Breast epithelium (tissue), 4 donors: ENCODE measurements at places on chromosomes 12 and 14.

DNA sequence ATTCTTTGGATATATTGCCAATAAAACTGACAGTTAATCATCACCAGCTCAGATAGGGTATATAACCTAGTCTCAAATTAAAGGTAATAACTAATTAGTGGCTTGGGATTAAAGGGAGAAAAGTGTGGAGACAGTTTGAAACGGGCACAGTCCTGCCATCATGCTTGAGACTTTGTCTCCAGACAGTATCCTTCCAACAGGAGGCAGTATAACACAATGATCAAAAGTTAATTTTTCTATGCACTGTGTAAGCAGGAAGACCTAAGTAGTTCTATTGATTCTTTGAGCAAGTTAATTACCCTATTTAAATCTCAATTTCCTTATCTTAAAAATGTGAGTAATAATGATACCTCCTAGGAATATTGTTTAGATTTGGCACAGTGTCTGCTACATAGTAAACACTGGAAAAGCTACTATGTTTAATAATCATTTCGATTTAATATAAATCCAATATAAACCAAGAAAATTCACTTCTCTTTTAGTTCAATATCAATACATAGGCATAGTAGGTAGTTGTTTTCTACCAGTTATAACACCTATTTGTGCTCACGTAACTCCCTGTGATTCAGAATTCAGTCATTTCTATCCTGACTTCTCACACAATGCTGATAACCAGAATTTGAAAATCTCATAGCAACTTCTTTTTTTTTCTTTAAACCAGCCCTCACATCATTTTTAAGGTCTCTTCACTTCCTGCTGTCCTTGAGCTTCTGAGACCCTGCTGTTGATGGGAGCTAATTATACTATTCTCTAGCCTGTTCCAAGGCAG is 53.7 kb downstream of the GALNT4 start:
- no peak for DNase-seq

- no peak for DNase-seq
These were observed 208.8 kb downstream of the EPS8 start for GRCh38 chr12:15580431-15580830.

DNA sequence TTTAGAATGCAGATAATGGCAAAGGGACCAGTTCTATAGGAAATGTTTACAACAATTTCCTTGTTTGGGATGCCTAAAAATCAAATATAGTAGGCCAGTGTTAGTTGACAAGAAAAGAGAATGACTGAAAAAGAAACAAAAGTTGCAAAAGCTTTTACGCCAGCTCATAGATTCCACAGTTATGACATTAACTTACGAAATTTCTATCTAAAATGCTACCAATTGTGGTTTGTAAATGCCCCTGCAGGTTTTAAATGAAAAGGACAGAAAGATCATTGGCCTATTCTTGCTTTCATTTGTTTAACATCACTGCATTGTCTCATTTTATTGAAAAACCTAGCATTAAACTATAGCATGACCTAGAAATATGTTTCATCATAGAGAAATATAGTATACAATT is 345.8 kb downstream of the CCDC91 start:
- no peak for DNase-seq

- no peak for DNase-seq
These were observed 21.5 kb downstream of the CMKLR1 start for GRCh38 chr12:108317308-108318234.

DNA sequence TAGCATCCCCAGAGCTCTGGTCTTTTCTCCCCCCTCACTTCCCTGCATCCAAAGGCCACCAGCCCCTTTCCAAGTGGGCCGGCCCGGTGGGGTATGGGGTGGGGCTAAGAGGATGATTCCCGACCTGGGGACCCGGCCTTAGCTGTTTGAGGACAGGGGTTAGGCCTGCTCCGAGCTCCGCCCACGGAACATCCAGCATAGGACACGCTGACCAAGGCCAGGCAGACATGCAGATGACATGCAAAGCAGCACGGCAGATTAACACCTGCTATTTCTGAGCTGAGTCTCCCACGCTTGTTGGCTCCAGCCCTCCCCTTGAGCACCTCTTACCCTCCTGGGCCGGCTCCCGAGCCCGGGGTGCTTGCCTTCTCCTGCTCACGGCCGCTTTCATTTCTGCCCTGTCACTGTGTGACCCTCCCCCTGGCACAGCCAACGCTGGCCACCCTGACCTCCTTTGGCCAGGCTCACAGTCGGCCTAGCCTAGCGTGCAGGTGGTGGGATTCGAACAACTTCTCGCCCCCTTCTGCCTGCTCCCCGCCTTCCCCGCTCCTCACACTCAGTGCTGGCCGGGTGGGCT is 40.2 kb downstream of the TEAD4 start:
- no peak for DNase-seq

DNA sequence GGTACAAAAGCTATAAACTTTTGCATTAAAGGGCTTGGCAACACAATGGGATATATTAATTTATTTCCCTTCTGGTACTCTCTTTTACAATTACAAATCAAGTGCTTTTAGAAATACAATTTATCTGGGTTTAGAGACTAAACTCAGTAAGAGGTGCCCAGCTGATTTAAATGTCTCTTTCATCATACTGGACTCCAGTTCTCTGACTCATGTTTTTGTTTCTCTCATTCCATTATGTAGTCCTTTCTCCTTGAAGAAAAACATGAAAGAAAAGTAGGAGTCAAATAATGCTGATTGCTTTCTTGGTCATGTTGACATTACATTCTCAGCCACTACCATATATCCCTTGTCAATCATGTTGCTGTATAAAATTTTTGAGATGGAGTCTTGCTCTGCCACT is 36.3 kb upstream of the CFL2 start:
- no peak for DNase-seq

GRCh38 chr14:77141214-77142004 is at the start of gene ZDHHC22:
ZDHHC22 (minus strand) TSS chr14:77141791; CDS start chr14:77139738, 2,053 bp downstream.
- DNase-seq: no peak

DNA sequence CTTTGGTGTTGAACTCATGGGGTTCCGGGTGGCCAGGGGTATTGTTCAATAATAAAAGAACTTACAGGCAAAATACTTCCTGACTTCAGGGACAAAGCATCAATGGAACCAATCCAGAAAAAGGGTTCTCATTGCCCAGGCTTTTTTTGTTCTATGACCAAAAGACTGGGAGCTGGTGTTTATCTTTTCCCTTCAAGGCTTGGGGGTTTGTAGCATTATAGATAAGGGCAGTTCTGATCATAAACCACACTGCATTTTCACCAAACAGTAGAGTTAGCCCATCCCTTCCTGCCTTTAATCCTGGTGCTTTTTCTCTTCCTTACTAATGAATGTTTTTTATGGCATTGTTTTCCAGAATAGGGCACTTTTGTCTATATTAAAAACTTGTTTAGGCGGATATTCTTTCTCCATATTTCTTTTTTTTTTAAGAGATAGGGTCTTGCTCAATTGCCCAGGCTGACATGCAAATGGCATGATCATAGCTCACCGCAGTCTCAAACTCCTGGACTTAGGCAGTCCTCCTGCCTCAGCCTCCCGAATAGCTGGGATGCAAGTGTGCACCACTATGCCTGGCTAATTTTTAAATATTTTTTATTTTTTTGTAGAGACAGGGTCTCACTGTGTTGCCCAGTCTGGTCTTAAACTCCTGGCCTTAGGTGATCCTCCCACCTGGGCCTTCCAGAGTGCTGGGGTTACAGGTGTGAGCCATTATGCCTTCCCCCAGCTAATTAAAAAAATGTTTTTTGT is 9.7 kb downstream of the FUT8 start:
- DNase-seq: no peak

GRCh38 chr12:57241402-57242310 is 9.3 kb downstream of the STAC3 start:
- DNase-seq: no peak

GRCh38 chr14:75822522-75823141 is 159.2 kb downstream of the TGFB3 start:
- DNase-seq: no peak

GRCh38 chr12:108690542-108691174 is 40.7 kb downstream of the CORO1C start:
- no peak for DNase-seq

GRCh38 chr14:54803396-54803795 is 99.2 kb downstream of the GCH1 start:
- no peak for DNase-seq

GRCh38 chr14:70237710-70238109 is 49.0 kb upstream of the SLC8A3 start:
- DNase-seq: no peak

DNA sequence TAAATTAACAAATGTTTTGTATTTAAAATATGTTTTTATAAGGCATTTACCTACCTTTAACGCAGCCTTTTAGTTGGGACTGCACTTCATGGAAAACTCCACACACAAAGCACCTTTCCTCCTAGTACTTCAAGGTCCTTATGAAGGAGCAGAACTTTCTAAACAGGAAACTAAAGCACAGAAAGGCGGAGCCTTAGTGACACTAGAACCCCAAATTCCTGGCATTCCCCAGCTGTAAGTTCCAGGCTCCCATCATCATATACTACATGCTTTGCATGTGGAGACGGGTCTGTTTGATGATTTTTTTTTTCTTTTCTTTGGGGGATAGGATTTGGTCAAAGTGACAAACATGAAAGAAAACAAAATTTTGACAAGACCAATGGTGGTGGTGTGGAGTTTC is 39.5 kb downstream of the STXBP6 start:
- DNase-seq: no peak

- DNase-seq: no peak
These were observed 25.6 kb downstream of the ALDH2 start for GRCh38 chr12:111792155-111792855.

GRCh38 chr12:873954-874353 is 75.5 kb downstream of the RAD52 start:
- no peak for DNase-seq
